ENCODE measurements at places on chromosomes 7 and 10.

GRCh38 chr10:131776496-131776895 is 124.3 kb upstream of the PPP2R2D start:
- no peak for DNase-seq

DNA sequence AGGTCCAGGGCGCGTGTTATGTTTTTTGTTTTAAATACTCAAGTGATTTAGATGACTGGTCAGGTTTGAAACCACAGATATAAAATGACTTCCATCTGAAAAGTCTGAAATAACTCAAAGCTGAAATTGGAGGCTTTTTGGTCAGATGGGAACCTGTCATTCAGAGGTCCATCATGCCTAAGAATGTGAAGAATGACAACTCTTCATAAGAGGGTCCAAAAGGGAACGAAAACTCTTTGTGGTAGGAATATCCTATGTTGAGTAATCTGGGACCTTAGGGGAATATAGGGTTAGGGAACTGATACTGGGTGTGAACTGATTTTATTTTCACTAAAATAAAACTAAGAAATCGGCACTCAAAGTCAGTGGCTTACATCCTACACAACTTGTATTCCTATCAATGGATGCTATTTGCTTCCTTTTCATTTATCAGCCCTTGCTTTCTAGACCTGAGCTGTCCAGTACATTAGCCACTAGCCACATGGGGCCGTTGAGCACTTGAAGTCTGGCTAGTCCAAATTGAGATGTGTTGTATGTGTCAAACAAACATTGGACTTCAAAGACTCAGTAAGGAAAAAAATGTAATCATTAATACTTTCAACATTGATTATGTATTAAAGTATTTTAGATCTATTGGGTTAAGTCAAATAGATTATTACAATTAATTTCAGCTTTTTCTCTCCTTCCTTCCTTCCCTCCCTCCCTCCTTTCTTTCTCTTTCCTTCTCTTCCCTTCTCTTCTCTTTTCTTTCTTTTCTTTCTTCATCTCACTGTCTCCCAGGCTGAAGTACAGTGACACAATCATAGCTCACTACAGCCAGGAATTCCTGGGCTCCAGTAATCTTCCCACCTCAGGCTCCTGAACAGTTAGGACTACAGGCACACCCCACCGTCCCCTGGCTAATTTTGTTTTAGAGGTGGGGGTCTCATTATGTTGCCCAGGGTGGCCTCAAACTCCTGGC is 56.5 kb upstream of the KDM7A start:
- no peak for DNase-seq

DNA sequence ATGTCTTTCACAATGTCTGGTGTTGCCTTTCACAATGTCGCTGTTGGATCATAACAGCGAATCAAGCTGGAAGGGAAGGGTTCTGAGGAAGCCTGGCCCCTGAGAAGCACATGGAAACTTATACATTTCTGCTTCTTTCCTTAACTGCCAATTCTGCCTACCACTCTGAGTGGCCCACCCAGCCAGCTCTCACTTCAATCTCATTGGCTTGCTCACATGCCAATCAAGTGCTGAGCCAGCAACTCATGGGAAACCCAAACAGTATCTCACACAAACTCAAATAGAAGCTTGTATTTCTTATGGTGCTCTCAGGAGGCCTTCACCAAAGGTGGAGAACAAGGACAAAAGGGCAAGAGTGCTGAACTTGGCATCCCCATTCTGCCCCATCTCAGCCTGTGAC is 117.4 kb upstream of the GPR26 start:
- no peak for DNase-seq

- no peak for DNase-seq
These were observed 827.4 kb upstream of the PHF14 start for GRCh38 chr7:10146271-10146670.

GRCh38 chr7:114659409-114660125 is 245.0 kb downstream of the FOXP2 start:
- peak; percentile 56 for DNase-seq

DNA sequence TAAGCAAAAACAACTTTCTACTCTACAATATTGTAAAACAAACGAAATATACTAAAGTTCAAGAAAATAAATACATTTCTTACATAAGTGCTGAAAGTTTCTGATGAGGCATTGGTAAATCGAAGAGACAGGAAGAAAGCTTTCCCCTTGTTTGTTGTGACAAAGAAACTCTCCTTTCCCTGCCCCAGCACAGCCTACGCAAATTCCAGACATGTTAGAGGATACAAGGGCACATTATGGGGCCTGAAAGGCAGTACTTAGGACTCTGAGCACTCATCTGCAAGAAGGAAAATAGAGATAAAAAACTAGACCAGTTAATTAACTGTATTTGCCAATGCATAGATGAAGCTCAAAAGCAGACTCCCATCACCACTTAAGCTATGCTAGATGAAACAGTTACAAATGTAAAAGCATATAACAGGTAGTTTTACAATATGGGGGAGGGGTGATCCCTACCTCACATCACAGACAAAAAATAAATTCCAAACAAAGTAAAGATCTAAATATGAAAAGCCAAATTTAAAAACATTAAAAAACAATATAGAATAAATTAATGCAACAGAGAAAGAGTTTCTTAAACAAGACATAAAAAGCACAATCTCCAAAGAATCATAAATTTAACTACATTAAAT is 21.8 kb downstream of the ARHGAP19 start:
- DNase-seq: no peak

DNA sequence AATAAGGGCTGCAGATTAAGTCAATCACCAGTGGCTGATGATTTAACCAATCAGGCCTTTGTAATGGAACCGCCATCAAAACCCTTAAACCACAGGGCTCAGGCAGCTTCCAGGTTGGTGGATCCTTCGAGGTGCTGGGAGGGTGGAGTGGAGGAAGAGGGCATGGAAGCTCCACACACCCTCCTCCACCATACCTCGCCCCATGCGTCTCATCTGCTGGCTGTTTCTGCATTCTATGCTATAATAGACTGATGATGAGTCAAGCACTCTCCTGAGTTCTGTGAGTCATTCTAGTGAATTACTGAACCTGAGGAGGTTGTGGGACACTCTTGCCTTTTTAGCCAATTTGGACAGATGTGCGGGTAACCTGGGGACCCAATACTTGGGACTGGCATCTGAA is 43.9 kb downstream of the CHST15 start:
- DNase-seq: no peak

DNA sequence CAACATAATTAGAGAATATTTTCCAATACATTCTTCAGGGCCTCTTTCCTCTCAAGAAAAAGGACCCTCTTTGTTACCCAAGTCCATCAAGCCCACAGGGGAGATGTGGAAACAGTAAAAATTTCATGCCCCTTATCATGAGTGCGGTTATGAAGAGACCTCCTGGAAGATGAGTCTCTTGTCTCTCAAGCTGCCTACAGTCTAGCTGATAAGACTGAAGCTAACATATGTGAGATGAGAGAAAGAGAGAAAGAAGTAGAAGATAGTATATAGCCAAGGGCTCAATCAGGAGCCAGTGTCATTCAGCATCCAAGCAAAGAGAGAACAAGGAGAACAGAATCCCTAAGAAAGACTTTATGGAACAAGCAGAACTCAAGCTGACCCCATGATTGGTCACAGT is 75.9 kb upstream of the CABCOCO1 start:
- DNase-seq: no peak

- no peak for DNase-seq
These were observed 38.4 kb upstream of the ANAPC16 start for GRCh38 chr10:72177454-72177853.

- no peak for DNase-seq
These were observed 51.5 kb downstream of the RSU1 start for GRCh38 chr10:16765509-16766375.

DNA sequence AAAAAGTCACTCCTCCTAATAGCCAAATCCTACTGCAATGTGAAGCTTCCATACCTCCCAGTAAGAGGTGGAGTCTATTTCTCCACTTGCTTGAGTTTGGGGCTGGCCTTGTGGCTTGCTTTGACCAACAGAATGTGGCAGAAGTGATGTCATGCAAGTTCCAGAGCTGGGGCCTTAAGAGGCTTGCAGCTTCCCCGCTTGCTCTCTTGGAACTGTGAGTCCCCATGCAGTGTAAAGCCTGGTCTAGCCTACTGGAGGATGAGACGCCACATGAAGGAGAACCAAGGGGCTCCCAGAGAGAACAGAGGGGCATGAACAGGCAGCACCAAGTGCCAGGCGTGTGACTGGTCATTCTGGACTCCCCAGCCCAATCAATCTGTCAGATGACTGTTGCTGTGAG is 58.6 kb upstream of the OPALIN start:
- DNase-seq: peak; percentile 17

- no peak for DNase-seq
These were observed 45.1 kb downstream of the PTN start for GRCh38 chr7:137298464-137298794.

DNA sequence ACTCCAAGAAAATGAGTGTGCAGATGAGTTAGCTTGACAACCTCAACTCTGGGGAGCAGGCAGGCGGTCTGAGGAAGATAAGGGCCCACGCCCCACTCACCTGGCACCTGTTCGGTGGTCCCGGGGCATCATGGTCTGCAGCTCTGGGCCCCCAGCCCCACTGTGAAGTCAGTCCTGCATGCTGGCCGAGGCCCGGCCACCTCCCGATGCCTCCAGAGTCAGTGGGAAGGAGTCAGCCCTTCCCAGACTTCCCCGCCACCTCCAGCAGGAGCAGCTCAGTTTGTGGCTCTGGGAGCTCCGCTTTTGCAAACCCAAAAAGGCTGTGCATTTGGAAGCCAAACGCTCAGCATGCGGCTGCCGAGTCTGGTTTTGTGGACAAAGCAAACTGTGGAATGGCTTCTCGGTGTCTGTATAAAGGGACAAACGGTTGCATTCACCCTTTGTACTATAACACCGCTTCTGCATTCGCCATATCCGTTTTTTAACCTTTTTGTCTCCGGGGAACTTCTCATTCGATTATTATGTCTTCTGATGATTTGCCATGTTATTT is 167.3 kb downstream of the CCDC3 start:
- DNase-seq: no peak

GRCh38 chr10:108422286-108422685 is 1257.8 kb upstream of the SORCS1 start:
- no peak for DNase-seq

GRCh38 chr10:71522442-71523144 is 125.9 kb downstream of the CDH23 start:
- no peak for DNase-seq

Measured in NCI-H510A treated with DMSO at 0.1 percent for 48 hours (cell line).